ENCODE measurements at places on chromosomes 1 and 21.

GRCh38 chr1:198171667-198172540 lies 15.1 kb downstream of the NEK7 start:
- DNase-seq = no peak

GRCh38 chr1:240094041-240094722 lies 2.5 kb downstream of the FMN2 start:
- no peak for DNase-seq

DNA sequence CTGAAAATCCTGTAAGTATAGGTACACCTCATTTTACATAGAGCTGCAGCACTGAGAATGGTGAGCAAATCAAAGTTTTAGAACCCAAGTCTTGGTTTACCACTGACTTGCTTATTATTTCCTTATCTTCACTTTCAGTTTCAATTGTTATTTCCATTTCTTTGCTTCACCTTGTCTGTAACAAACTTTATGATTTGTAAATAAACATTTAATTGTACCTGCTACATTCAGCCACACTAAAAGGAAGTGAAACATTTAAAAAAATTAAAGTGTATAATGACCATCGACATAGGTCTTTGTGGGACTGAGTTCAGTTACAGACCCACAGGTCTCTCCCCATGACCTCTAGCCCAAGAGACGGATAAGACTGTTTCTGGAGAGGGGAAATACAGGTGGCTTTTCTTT lies 34.4 kb downstream of the LGR6 start:
- DNase-seq = no peak

DNA sequence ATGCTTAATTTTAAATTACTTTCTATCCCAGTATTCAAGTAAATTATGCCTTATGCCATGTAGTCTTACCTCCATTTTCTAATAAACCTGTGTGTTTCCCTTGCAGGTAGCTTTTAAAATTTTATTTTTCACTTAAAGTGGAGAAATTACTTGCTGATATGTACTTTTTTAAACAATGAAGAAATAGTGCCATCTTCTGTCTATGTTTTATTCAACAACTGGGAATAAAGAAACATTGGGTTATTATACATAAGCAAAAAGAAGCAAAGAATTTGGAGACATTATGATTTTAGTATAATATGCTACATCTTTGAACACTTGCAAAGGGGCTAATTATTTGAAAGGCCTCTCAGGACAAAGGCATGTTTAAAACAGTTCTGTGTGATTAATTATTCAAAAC lies 1912.9 kb downstream of the MRPL39 start:
- DNase-seq = no peak

DNA sequence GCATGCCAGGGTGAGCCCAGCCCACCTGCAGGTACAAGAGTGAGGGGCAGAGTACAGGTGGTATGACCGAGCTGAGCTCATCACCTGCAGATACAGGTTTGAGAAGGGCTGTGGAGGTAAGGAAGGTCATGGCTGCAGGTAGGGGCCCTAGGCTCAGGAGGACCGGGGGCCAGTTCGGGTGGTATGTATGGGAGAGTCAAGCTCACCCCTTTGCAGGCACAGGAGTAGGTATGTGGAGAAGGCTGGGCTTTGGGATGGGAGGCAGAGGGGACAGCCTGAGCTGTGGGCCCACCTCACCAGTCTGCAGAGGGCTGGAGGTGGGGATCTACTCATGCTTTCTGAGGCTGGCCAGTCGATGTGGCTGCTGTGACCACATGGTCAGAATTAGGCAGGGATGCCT lies 17.2 kb downstream of the PODN start:
- no peak for DNase-seq

- DNase-seq = no peak
Measured at GRCh38 chr1:54764922-54765561, 719 bp upstream of the PARS2 start.

- no peak for DNase-seq
Measured at GRCh38 chr1:180672105-180672504, 40.3 kb downstream of the XPR1 start.

DNA sequence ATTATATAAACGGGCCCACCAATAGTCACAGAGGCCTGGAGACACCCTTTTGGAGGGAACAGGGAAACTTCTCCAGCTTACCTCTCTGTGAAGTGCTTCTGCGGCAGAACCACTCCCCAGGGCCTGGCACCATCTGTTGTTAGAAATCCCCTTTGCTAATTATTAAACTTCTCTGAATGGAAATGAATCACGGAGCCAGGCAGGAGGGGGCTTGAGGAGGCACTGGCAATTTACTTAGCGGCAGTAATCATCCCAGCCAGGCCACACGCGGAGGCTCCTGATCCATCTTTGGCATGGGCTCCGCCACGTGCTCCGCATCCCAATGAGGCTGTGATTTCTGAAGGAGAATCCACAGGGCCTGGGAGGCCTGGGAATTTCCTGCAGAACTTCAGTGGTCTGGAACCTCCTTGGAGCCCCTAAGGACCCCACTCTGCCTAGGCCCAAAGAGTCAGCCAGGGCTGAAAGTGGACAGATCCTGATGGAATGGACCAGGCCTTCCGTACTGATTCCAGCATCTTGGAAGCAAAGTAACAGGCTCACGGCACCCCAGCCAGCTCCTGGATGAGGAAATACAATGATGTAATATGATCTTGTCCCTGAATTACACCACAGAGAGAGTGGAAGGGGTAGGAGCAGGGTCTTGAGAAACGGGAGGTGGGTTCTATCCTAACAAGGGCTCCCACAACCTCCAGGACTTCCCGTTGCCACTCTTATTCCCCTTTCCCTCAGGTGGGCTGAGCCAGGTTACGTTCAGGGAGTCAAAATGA lies 62.3 kb downstream of the GRIK3 start:
- no peak for DNase-seq

GRCh38 chr21:43814215-43815106 lies 25.1 kb downstream of the RRP1 start:
- no peak for DNase-seq

GRCh38 chr1:4017636-4018365 lies 117.7 kb upstream of the C1orf174 start:
- no peak for DNase-seq

DNA sequence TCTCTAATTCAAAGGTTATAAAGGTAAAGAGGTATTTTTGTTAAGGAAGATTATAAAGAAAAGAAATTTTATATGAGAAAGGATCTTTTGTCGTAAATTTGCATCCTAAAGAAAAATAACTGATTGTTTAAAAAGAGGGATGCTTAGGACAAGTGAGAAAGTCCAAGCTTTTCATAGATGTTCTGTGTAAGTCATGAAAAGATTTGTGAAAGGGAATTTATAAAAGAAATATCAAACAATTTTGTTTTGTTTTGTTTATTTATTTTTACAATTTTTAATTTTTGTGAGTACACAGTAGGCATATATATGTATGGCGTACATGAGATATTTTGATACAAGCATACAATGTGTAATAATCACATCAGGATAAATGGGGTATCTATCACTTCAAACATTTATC lies 145.2 kb downstream of the ADSS2 start:
- no peak for DNase-seq

DNA sequence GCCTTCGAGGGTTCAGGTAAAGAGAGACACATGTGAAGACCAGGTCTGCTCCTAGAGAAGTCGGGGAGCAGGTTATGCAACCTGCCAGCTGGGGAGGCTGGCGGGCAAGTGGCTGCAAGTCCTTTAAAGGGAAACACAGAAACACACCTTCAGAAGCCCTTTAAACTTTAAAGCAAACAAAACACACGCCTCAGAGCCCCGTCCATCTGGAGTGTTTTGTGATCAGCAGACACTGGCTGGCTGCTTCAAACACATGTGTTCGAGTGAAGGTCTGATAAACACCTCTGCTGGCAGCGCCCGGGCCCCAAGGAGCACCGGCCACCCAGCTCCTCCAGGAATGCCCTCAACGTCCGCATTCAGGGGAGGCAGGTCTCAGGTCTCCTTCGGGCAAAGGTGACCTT lies 15.2 kb downstream of the RIPK4 start:
- DNase-seq = no peak

DNA sequence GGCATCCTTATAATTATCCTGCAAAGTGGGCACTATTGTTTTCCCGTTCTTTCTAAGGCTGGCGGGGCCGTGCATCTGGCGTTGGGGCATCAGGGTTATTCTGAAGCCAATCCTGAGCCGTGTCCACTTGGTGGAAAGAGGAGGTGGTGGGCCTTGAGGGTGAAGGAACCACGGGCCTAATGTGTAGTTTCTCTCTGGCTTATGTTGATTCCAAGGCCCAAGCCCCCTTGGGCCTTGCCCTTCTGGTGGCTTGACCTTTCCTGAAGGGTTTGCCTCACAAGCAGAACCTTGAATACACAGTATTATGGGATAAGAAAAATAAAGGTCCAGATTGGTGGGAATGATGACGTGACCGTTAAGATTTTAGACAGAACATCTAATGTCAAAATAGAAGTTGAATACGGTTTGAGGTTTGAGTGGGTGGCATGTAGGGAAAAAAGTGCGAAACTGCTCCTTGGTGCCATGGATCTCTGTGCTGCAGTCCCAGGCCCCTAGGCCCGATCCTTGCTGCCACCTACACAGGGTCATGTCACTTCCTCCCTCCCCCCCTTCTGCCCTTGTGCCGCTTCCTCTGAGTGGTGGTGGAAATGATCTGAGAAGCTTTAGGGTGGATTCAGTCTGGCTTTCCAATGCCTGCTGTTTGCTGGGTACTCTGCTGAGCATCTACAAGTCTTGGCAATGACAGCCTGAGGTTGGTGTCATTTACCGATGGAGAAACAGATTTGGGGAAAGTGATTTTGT lies 90.5 kb downstream of the PRDM2 start:
- no peak for DNase-seq

- DNase-seq = no peak
Measured at GRCh38 chr1:181037386-181037785, 3.6 kb downstream of the MR1 start.

DNA sequence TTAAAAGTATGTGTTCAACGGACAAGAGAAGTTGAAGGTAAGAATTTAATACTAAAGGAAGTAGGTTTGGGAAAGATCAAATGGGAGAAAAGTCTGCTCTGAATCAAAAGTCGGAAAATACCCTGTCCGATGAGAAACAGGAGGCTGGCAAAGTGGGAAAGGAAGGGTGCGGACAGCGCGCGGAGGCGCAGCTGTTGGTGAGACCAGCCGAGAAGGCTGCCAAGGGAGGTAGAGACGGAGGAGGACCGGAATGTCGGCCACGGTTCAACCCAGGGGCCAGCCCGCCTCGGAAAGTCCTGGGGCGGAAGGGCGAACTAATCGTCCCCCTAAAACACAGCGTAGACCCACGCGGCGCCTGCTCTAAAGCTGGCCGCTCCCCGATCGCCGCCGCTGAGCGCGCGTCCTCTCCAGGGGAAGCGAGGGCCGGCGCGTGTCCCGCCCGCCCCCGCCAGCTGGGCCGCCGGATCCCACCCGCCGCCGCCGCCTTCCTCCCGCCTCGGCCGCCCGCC lies 639 bp upstream of the SPATA1 start:
- DNase-seq = no peak

DNA sequence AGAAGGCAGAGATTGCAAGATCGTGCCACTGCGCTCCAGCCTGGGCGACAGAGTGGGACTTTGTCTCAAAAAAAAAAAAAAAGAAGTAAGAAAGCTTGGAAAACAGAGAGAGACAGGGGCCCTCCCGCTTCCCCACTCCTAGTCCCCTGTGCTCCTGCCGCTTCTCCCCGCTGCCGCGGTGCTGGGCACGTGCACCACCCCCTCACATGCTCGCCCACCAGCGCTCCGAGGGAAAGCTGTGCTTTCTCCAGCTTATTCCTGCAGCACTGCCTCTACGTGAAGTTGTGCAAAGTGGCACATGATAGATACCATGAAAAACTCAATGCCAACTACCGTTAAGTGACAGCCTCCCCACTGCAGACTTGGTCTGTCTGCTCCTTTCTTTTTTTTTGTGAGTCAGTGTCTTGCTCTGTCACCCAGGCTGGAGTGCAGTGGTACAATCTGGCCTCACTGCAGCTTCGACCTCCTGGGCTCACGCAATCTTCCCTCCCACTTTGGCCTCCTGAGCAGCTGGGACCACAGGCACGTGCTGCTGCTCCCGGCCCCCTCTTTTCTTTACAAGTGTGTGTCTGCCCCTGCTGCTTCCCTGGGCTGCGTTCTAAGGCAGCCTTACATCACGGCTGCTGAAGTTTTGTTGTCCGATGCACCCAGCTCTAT lies 15.4 kb downstream of the SLX9 start:
- DNase-seq = no peak

GRCh38 chr1:183632114-183632513 lies 3.5 kb downstream of the ARPC5 start:
- DNase-seq = no peak

GRCh38 chr1:38267037-38268036 lies 220.7 kb upstream of the POU3F1 start:
- DNase-seq = no peak

DNA sequence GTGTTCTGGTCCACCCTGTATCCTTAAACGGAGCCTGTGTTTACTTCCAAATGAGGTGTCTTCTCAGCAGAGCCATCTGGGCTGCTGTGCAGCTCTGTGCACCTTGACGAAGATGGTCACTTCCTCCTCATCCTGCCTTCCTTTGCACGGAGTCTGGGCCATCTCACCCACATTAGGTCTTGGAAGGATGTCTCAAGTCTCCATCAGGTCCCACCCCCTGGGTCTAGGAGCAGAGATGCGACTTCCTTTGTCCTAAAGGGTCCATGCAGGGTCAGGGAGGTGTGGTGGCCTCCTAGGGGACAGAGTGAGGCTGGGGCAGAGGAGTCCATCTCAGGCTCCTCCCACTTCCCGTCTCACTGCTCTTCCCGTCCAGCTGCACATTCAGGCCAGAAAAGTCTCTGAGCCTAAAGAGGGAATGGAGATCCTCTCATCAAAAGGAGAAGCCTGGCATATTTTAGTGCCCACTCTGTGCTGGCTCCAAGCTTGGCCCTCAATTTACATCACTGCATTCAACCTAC lies 209.2 kb downstream of the MATN1 start:
- DNase-seq = no peak

DNA sequence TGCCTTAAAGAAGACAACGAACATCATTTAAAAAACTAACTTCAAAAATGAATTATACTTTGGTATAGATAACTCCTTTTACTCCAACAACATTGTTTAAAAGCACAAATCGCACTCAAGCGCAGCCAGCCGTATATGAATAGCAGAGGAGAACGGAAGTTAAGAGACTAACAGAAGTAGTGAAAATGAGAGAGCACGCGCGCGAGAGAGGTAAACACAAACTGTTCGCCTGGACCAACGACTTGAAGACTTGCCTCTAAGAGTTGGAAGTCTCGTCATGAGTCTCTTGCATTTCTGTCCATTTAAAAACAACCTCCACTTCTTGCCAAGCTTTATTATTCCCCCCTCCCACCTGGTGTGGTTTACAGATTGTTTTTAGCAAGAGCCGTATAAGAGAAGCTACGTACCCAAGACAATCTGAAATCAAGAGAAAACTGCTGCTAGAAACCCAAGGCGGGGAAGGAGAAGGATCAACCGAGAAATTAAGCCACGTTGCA lies 479 bp downstream of the SELENOF start:
- DNase-seq = no peak

GRCh38 chr21:45455674-45456583 lies 51.0 kb downstream of the COL18A1 start:
- DNase-seq = no peak

DNA sequence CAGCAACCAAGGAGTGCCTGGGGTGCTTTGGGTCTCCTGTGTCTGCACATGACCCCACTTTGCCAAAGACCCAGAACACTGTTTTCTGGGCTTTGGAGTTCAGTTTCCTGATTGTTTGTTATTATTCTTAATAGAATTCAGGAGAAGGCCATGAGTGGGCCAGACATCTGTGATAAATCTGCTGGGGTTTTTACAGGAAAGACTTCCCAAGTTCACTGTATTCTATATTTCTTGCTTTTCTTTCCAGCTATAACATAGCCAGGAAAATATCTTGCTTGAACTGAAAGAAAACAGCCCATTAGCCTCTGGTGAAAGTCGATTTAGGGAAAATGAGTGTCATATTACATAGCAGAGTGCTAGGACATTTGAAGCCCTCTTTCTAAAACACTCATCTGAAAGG lies 345.1 kb upstream of the USP24 start:
- DNase-seq = no peak
